ENCODE measurements at places on chromosomes 2 and 18. TPM values are rescaled to one million over a fixed set of nuclear protein-coding genes. Genes with fewer than 3 reads are reported as not detected.

DNA sequence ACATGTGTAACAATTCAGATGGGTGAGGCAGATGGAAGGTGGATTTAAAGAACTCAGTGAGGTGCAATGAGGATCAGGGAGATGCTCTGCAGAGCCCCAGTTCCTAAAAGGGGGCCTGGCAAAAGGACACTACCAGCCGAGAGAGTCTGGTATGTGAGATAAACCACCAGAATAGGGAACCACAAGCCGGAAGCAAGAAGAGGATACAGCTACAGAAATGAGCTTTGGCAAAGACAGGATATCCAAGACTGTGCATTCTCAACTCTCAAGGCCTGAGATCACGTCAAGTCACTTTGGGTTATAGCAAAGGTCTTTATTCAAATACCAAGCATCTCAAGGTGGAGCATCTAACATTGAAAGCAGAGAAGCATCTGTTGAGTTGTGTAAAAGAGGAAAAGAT, 293.5 kb downstream of the ARHGAP15 start:
- no peaks in the 10 kb centered on the region for H3K36me3 ChIP-seq
- no peak overlapping the region for H3K27ac ChIP-seq
- H3K27me3 ChIP-seq = no peaks in the 10 kb centered on the region

GRCh38 chr2:170409164-170409535, 231.2 kb downstream of the MYO3B start:
- H3K4me3 ChIP-seq = no peak overlapping the region
- H3K4me1 ChIP-seq = no peaks in the 10 kb centered on the region
- H3K36me3 ChIP-seq = no peaks in the 10 kb centered on the region
- no peaks in the 10 kb centered on the region for H3K27me3 ChIP-seq
- DNase-seq = peak; percentile 94

The DES gene
- 5.5 TPM for total RNA-seq

The HOXD12 gene
- not detected for total RNA-seq

DNA sequence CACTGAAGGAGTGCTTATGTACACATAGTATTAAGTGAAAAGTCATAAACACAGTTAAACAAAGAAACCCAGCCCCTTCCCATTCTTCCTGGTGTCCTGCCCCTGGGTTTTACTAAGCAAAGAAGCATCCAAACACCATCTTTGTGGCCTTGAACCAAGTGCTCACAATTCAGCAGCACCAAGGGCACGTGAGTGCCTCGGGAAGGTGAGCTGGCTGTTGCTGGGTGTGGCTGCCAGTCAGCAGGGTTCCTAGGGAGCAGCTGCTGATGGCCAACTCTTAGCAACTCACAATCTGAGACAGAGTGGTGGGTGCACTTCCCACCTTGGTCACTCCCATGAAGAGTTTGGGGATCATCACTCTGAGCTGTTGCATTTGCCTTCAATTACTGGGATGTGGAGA, 97.7 kb upstream of the PGAP1 start:
- DNase-seq = no peak
- no peaks in the 10 kb centered on the region for H3K4me1 ChIP-seq
- no peak overlapping the region for H3K4me3 ChIP-seq
- no peak overlapping the region for H3K27ac ChIP-seq
- H3K36me3 ChIP-seq = peaks cover 3% of the 10 kb centered on the region

DNA sequence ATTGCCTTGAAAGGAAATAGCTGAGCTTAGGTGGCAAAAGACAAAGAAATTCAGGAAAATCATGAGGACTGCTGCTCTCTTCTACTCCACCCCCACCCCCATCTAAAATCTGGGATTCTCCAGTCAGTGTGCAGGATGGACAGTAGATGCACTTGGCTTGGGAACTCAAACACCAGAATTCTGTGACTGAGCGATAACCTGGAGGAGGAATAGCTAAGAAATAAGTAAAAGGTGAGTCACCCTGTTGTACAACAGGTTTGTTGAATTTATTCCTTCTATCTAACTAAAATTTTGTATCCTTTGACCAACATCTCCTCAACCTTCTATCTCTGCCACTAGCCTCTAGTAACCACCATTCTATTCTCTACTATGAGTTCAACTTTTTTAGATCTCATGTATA, 1029.9 kb upstream of the ACVR2A start:
- H3K27ac ChIP-seq = no peak overlapping the region
- no peaks in the 10 kb centered on the region for H3K4me1 ChIP-seq
- no peak overlapping the region for H3K4me3 ChIP-seq
- H3K27me3 ChIP-seq = no peaks in the 10 kb centered on the region

The LONRF2 gene
- total RNA-seq = 17.0 TPM
